ENCODE measurements at places on chromosomes 6 and 20.
A peak's percentile ranks its signal among the peaks of the same experiment; 100 is the strongest.

GRCh38 chr6:144321839-144322591, 36.9 kb downstream of the UTRN start:
- peak; percentile 30 for DNase-seq

DNA sequence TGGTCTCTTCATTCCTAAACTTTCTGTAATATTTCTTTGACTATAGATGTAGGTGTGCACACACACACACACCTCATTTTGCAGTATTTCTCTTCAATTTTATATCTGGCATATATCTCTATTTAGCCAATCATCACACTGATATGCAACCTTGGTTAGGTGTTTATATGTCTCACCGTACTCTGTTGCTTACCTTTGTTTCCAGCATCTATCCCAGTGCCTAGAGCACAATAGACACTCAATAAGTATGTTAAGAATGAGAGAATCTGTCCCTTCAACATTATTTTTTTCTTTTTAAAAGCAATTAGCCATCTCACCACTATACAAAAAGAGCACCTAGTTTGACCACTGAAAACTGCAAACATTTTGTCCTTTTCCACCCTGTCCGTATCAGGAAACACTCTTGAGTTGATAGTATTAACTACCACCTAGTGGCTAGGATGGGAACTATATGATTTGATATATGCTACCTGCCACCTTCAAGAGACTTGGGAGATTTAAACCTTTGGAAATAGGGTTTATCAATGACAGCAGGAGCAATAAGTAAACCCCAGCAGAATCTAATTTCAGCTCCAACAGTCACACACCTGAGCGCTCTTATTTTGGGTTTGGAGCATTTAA, 48.7 kb upstream of the RSPO3 start:
- peak; percentile 28 for DNase-seq

- no peak for DNase-seq
Observed at GRCh38 chr6:62324834-62325233, 38.8 kb upstream of the KHDRBS2 start.

- DNase-seq = peak; percentile 14
Observed at GRCh38 chr6:108651340-108652227, 90.9 kb downstream of the FOXO3 start.

DNA sequence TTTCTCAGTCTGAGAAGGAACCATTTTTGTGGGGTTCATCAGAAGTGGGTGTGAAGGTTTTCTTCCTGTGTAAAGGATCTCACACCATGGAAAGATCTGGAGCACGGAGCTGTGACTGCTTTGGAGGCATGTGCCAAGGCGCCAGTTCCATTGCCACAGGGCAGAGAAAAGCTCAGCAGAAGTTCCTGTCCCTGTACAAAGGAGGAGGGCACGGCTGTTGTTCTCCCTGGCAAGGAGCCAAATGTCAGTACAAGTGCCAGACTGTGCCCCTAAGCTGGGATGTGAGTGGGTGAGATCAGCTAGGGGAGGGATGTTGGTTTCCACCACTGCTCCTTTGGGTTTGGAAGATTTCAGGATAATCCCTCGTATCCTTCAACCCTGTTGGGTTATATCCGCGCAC, 117.3 kb downstream of the CRYBG1 start:
- peak; percentile 36 for DNase-seq

DNA sequence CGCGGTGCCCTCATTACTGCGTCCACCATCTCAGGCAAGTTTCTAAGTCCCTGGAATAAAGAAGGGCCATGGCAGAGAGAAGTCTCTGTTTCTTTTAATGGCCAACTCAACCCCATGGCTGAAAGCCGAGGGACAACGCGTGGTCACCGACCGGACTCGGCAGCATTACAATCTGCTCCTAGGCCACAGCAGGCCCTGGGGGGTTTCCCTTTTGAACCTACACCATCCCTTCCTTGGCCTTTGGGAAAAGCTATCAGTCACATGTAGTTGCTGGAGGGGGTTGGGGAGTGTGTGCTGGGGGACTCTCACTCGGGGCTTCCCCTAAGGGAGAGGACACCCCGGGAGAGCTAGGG, 11.1 kb upstream of the FAM83C start:
- no peak for DNase-seq

- no peak for DNase-seq
Observed at GRCh38 chr6:116779573-116780164, 14.2 kb upstream of the FAM162B start.

DNA sequence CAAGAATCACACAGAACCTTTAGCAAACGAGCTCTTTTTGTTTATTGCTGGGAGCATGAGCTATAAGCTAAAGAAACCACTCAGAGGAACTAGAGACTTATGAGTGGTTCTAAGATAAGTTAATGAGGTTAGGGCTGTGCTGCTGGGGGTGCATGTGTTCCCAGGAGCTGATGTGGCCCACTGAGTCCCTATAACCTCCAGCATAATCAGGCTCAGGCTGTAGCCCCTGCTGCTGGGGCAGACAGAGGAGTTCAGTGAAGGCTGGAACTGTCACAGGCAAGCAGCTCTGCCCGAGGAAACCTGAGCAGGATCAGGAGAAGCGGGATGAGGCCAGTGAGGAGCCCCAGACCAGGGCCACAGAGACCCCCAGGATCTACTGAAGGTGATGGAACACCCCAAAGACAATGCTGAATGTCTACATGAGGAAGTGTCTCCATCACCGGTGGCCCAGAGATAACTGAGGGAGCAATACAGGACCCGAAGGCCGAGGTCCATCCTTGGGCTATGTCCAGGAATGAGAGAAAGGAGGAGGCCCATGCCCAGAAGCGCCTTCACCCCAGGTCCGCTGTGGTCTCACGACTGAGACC, 17.3 kb downstream of the TUBB2B start:
- DNase-seq = no peak

DNA sequence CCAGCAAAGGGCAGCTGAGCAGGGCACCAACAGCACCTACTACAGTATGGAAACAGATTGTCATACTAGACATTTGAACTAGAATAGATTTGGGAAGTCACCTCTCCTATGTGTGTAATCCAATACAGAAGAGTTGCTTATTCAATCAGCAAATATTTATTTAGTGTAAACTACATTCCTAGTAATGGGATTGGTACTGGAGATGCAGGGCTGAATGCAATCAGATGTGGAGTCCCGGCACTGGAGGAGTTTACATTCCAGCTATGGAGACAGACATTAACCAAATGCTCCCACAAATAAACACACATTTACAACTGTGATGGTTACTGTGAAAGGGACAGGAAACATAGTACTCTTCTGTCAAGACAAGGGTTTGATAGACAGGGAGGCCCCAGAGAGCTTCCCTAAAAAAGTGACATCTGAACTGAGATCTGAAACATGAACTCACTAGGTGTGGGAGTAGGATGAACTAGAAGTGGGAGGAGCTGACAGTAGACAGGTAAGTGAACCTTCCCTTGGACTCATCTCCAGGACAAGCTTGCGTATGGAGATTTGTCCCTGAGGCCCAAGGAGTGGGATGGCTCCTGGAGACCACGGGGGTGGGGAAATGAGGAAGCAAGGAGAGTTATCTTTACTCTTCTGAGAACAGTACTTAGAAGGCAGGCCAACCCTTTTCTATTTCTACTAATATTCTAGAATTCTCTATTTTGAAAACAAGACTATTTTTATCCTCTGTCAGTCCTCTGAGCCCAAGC, 420.5 kb downstream of the MAFB start:
- no peak for DNase-seq

GRCh38 chr6:31049518-31049917, 39.2 kb downstream of the MUC22 start:
- no peak for DNase-seq

GRCh38 chr20:47334022-47334551, 22.4 kb downstream of the ZMYND8 start:
- DNase-seq = no peak

- peak; percentile 98 for DNase-seq
Observed at GRCh38 chr20:48489656-48490055, 338.1 kb downstream of the PREX1 start.

- DNase-seq = peak; percentile 71
Observed at GRCh38 chr6:50819904-50820868, 1.5 kb downstream of the TFAP2B start.

DNA sequence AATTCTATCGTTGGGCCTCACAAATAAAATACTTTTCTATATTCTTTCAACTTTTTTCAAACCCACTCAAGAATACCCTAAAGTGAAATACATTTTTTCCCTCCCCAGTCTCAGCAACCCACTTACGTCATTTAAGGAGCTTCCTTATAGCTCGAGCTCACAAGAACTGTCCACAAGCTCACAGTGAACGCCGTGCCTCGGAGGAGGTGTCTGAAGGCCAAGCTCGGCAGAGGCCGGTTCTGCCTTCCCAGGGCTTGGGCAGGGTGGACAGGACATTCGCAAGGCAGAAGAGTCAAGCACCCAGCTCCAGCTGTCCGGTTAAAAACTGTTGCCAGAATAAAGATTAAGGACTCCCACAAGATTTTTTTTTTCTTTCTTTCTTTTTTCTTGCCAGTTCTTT, 802.3 kb downstream of the QKI start:
- no peak for DNase-seq

DNA sequence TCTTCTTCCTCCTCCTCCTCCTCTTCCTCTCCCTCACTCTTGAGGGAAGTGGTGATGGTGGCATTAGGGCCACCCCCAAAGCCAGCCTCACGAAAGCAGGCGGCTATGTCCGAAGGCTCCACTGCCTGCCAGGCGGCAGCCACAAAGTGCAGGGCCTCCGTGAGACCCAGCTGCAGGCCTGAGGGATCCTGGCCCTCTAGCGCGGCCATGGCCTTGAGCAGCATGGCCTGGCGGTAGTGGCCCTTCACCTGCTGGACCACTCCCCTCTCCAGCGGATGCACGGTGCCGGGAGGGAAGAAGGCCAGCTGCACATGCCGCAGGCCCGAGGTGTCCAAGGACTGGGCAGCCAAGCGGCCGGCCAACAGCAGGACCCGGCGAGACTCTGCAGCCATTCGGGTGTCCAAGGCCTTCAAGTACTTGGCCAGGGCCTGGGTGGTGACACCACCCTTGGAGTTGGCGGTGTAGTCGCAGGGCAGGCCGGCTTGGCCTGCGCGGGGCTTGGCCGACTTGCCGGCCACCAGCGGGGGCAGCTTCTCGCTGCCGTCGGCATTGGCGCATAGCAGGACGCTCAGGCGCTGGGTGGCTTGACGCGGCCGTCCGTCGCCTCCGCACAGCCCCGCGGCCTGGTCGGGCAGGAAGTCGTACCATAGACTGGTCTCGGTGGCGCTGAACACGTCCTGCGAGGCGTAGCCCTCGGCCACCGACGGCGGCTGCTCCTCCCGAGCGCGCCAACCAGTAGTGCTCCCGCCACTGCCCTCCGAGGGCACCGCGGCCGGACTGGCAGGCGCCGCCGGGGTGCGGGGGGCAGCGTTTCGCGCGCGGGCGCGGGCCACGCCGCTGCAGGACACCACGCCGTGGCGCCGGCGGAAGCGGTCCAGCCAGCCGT, 1.1 kb downstream of the CENPB start:
- no peak for DNase-seq

GRCh38 chr6:50966532-50966931, 147.9 kb downstream of the TFAP2B start:
- DNase-seq = no peak

DNA sequence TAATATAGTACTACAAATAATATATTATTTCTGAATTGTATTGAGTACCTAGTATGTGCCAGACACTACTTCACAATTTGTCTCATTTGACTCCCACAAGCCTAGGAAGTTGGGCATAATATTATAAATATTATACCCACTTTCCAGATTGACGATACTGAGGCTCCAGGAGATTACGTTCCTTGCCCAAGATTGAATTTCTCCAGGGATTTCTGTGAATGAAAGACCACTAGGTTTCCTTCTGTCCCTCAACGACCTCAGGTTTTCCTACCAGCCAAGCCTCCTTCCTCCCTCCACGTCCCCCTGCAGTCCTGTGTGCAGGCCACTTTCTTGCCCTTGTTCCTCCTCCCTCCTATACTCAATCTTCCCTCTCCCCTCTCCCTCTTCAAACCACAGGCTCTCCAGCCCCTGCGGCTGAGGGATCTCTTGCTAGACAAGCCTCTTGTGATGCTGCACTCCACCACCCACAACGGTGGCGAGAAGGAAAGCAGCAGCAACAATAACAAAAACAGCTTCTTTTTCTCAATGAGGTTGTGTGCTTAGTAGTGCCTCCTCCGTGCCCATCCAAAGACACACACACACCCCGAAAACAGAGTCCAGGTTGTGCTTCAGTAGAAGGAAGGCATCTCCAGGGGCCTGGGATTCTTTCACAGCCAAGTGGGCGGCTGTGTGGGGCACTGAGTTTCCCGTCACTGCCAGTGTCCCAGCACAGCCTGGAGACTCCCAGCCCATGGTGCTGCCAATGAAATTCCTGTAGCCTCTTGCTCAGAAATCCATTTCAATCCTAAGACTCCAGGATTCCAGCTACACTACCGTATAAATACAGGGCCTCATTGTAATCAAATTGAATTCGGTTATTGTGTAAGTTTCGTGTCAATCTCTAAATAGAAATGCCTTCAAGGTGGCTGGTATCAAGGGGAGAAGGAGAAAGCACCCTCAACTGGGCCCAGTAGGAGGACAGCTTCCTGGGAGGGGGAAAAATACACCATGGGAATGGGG, 94.4 kb downstream of the NCR2 start:
- DNase-seq = no peak

- peak; percentile 44 for DNase-seq
Observed at GRCh38 chr6:93468291-93468690, 48.9 kb upstream of the EPHA7 start.

DNA sequence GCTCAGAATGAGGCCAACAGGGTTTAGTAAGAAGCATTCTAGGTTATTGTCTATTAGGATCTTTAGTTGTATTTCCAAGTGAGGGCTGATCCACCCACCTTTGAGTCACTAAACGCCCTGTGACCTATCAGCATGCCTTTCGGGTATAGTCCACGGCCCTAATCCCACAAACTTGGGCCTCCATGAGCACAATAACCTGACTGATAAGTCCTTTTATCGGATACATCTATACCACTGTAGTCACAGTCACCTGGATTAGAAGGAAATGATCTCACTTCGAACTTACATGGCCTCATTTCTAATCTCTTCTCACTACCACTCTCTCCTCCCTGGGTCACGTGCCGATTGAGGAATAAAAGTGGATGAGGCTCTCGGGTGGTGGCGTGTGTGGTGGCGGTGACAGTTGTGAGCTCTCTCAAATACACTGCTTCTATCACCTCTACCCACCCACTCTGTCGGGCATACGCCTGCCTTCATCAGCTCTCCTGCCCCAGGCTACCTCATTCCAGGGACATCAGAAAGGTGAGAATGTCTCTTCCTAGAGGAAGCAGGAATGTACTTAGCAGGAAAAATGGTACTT, 65.2 kb downstream of the TRAM2 start:
- no peak for DNase-seq

GRCh38 chr20:10646886-10647420, 26.8 kb downstream of the JAG1 start:
- no peak for DNase-seq

GRCh38 chr20:52833901-52834300, 138.3 kb upstream of the TSHZ2 start:
- DNase-seq = no peak

- no peak for DNase-seq
Observed at GRCh38 chr20:6768228-6769140, 998 bp downstream of the BMP2 start.

- no peak for DNase-seq
Observed at GRCh38 chr6:81553216-81553615, 199.3 kb downstream of the TENT5A start.

GRCh38 chr6:78629154-78629721, 238.1 kb upstream of the IRAK1BP1 start:
- DNase-seq = no peak
